Fibroblast of skin of left quadriceps (primary cell): ENCODE measurements at places on chromosomes 3 and 15.

DNA sequence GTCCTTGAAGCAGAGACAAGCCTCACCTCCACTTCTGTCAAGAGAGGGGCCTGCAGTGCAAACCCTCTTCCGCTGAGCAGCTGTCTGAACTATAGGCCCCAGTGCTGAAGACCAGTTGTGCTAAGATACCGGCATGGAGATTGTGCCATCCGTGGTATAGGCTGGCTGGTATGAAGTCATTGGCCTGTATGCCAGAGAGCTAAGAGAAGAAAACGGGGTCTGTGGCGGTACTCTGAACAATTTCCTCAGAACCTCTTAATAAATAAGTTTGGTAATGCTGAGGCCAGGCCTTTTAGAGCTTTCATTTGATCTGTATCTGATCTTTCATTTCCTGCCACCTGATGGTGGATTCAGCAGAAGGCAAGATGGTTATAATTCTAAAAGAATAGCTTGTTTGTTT is 123.0 kb downstream of the LRIG1 start:
- no peak for DNase-seq

GRCh38 chr3:19149368-19149767 is 1.1 kb downstream of the KCNH8 start:
- no peak for DNase-seq

DNA sequence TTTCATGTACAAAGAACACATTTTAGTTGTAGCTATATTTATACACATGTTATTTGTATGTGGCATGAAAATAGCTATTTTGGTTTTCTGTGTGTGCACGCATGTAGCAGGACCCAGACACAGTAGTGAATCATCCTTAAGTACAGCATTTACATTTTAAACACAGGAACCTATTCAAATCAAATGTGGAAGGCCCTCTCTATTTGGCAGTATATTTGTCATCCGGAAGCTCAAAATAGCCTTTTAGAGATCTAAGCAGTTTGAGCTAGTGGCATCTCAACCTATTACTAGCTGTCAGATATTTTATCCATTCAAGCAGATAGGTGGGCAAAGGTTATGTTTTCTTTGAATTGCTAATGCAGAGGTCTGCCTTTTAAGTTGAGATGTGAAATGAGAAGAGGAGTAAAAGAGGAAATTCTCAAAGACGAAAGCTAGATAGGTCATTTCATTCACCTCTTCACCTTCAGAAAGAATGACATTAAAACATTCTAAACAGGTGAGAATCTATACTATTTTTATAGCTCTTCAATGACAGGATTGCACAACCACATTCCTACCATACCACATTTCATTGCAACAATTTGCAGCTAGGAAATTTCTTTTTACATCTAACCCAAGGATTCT is 46.3 kb upstream of the TIPARP start:
- DNase-seq: no peak

DNA sequence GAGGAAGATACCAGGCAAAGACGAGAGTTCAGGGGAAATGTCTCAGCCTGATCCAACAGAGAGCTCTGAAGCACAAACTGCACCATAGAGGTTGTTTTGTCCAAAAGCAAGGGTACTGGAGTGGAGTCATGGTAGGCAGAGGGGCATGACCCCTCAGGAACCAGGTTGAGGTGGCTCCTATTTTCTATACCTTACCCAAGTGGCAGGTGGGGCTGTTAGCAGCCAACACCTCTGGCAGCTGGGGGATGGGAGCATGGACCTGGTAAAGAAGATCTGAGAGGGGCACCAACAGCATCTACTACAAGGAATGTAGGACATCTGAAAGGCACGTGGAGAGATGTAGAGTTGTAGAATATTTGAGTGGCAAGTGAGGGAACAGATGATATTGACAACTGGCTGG is 85.2 kb downstream of the GAP43 start:
- no peak for DNase-seq

DNA sequence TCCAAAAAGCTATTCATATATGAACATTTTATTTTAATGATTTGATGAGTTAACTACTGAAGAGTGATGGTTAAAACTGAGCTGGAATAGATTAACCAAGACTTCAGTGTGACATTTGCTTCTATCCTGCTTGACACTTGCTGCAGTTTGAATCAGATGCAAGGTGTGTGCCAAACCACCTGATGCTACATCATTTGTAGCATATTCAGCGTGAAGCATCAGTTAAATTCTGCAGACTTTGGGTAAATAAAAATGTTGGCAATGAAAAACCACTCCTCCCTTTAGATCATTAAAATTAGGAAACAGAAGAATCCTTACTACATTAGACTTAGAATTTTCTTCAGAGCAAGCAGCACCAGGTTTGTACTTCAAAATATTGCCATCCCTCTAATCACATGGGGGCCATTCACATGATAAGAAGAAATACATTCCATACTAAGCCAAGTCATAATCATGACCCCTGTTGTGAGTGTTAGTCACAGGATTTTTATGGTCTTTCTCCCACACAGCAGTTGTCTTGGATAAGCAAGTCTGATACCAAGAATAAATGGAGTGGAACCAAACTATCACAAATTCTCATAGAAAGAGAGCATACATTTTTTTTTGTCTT is 160.7 kb upstream of the TNIK start:
- DNase-seq: peak; percentile 14

GRCh38 chr3:195251336-195252065 is 19.5 kb downstream of the XXYLT1 start:
- no peak for DNase-seq

- DNase-seq: no peak
These were observed 48.0 kb downstream of the KLHL6 start for GRCh38 chr3:183507551-183507950.
